Hematopoietic multipotent progenitor cell treated with erythropoietin and hydrocortisone succinate and interleukin-3 and kit ligand, for 6 days (in vitro differentiated cells): ENCODE measurements at places on chromosomes 3 and 15.
A peak's percentile ranks its signal among the peaks of the same experiment; 100 is the strongest.

- no peak for DNase-seq
Measured at GRCh38 chr3:130941793-130942192, 47.9 kb downstream of the ATP2C1 start.

GRCh38 chr3:88385090-88385489 lies 235.3 kb downstream of the C3orf38 start:
- DNase-seq = no peak

GRCh38 chr3:155491696-155492095 lies 198.2 kb upstream of the STRIT1 start:
- peak; percentile 13 for DNase-seq

GRCh38 chr3:136070953-136071949 lies 105.7 kb downstream of the PPP2R3A start:
- DNase-seq = peak; percentile 29

DNA sequence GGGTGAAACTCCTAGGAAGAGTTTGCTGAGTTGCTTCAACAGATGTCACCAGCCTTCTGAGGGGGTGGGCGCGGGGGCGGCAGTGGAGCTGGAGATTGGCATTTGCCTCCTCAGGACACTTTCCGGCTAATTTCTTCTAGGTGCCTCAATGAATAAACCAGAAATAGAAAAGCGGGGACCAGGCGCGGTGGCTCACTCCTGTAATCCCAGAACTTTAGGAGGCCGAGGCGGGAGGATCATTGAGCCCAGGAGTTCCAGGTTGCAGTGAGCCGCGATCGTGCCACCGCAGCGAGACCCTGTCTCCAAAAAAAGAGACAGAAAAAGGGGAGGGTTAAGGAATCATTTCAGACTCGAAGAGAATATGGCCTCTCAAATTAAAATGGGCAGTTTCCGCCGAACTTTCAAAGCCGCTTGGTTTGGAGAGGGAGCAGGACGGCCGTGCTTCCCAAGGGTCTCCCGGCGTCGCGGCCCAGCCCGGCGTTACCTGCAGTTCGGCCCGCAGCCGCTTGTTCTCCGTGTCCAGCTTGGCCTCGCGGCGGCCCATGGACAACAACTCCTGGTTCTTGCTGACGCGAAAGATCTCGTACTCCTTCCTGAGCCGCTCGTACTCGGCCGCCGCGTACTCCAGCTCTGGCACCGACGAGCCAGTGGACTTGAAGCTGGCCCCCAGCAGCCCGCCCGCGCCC lies 587 bp downstream of the NPHP3 start:
- peak; percentile 65 for DNase-seq

DNA sequence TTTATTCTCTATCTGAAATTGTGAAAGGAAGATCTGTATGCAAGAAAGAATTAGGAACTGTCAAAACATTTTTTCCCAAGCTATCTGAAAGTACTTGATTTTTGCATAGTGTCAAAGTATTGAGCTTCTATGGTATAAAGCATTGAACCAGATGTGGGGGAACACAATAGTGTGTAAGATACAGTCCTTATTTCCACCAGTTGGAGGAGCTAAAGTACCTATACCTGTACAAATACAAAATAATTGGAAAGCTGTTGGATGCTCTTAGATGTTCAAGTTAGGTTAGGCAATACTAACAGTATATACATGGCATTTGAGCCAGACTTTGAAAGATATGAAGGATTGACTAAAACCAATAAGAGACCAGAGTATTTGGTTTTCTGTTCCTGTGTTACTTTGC lies 148.4 kb downstream of the B3GALNT1 start:
- DNase-seq = peak; percentile 74

DNA sequence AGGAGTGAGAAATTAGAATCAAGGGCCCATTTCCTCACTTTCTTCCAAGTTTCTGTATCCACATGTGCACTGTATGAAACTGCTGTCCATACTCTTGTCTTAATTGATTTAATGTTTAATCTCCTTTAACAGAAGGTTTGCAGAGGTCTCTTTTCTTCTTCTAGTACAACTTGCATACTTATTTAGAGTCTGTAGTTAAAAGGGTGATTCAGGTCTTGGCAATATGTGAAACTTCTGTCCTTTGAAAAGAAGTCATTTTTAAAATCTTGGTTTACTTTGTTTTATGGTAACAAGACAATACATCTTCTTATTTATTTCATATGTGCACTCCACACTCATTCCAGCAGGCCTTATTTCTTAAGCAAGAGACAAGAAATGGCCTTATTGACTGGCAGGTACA lies 25.8 kb downstream of the TMEM45A start:
- DNase-seq = no peak

DNA sequence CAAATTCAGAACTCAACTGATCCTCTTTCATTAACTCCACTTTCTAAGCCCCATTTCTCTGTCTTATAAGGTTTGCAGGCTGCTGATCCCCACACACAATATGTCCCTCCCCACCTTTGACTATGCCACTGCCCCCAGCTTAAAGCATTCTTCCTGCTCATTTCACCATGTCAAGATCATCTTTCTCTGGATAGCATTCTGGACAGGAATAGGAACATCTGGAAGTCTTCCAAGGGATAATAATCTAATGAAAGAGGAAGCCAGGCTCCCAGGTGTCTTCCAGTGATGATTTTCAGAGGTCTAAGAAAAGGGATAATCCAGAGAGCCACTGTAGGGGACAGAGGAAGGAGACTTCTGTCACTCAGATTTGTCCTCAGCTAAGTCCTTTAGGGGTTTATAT lies 54.6 kb upstream of the GALNT15 start:
- DNase-seq = no peak

DNA sequence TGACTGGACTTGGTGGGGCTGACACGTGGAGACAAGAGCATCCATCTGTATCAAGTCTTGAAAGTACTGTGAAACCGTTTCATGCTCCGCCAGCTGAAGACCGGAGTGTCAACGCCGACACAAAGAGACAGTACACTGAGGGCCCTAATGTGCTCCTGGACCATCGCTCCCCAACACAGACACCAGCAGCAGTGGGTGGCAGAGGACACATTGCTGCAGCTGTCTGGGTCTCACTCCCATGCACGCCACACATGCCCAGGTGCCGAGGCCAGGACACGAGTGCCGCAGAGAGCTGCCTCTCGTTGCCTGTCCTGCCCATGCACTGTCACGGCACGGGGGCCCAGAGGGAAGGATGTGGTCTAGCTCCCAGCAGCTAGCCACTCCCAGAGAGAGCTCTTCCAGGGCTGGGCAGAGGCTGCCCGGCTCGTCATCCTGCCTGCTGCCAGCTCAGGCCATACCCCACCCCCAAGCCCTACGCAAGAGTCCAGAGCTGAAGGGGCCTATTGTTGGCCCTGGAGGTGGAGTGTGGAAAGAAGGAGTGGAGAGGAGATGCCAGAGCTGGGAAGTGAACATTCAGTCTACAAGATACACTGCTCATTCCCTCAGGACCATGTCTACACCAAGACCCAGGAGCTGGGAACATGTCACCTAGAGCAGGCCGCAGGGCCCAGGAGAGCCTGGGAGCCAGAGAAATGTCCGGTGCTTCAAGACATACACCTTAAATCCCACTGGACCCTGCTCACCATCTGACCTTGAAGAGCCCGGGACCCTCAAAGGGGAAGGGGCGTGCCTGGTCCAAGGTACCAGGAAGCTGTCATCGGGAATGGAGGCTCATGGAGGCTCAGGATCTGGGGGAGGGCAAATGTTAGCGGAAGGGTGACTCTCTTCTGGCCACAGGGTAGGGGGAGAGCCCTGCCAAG lies 7.7 kb downstream of the TNK2 start:
- peak; percentile 87 for DNase-seq

DNA sequence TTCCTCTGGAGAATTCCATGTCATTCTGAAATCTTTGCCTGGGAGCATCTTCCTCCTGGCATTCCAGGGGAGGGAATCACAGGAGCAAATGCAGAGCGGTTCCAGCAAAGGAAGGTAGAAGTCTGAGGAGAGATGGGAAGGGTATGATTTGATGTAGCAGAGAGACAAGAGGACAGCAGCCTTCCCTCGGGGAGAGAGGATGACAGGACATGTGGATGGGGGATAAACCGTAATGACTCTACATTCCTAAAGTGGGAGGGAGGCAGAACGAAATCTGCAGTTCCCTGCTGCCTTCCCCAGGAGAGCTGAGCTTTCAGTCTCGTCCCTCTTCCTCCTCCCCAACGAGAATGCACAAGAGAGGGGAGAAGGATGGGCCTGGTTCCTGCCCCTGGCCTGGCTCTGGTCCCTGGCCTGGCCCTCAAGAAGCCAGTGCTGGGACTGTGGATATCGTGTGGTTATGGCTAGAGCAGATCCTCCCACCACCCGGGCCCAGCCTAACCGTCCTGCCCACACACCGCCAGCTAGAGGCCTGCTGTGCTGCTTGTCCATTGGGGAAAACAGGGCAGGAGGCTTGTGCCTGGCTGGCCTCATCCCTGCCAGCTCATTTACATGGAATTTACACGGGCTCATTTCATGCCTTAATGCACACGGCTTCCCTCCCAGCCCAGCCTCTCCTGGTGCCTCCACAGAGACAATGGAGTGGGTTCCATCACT lies 26.6 kb downstream of the SEMA7A start:
- no peak for DNase-seq

DNA sequence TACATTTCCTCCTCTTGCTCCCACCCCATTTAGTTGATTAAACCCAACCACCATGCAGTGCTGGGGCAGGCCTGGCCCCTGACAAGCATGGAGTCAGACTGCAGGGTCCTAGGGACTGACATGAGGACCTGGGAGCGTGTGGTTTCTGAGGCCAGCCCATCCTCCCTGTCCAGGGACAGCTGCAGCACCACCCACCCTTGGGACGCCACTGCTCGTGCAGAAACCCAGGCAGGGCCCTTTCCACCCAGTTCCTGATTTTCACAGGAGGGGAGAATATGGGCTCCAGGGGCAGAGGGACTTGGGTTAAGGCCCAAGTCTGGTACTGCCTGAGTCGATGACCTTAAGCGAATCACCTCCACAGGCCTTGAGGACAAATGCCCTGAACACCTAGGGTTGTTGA lies 23.7 kb downstream of the PLXND1 start:
- no peak for DNase-seq

DNA sequence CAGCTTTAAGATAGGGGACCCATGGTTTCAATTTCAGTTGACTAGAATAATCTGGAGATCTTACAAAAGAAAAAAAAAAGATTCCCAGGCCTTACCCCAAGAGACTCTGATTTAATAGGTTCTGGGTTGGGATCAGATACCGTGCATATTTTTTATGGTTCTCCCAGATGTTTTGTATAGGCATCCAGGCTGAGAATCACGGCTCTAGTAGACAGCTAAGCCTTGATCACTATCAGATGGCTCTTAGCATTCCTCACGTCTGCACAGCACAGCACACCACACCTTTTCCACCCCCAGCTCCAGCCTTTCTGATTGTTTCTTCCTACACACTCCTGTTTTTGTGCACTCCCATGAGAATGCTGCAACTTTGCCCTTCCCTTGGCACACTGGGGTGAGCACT lies 40.8 kb downstream of the TMEM45A start:
- no peak for DNase-seq

DNA sequence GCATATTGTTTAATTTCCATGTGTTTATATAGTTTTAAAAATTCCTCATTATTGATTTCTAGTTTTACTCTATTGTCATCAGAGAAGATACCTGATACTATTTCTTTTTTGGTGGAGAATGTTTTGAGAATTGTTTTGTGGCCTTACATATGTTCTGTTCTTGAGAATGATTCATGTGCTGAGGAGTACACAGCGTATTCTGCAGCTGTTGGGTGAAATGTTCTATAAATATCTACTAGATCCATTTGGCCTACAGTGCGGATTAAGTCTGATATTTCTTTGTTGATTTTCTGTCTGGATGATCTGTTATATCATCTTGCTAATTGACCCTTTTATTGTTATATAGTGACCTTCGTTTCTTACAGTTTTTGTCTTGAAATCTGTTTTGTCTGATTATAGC lies 109.7 kb downstream of the UBE2E2 start:
- no peak for DNase-seq

- DNase-seq = peak; percentile 51
Measured at GRCh38 chr3:133887803-133888703, 7.6 kb downstream of the RAB6B start.

- DNase-seq = no peak
Measured at GRCh38 chr3:33826206-33826605, 27.8 kb downstream of the PDCD6IP start.

- DNase-seq = no peak
Measured at GRCh38 chr3:44915702-44916438, 41.5 kb downstream of the TGM4 start.

- DNase-seq = peak; percentile 82
Measured at GRCh38 chr15:75454471-75455378, 3.2 kb upstream of the SIN3A start.

DNA sequence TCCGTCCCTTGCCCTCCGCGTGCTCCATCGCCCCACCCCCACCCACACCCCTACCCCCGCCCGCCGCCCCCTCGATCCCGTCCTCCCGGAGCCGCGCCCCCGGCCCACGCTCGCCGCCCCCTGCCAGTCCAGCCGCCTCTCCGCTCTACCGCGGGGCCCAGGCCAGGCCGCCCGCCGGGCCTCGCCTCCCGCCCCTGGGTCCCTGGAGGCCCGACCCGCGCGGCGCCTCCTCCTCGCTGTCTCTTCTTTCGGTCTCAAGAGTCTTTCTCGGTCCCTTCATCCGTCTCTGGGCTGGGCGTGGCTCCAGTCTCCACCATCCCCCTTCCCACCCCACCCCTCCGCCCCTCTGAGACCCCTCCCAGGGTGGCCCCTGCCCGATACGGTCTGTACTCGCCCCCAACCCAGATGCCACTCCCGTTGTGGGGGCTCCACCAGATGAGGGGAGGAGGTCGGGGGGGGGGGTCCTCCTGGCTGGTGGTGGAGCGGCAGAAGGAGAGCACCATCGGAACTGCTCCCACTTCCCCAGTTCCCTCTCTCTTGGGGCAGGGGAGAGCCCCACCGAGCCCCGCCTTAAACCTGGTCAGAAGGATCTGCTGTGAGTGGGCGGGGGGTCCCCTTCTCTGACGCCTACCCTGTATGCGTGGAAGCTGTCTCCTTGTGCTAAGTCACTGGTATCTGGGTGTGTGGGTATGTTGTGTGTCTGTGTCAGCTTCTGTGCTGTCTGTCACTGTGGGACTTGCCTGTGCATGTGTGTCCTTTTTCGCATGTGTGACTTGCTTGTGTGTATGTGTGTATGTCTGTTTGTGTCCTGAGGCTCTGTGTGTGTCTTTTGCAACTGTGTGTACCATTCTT lies 1.0 kb downstream of the PRKCD start:
- peak; percentile 62 for DNase-seq

DNA sequence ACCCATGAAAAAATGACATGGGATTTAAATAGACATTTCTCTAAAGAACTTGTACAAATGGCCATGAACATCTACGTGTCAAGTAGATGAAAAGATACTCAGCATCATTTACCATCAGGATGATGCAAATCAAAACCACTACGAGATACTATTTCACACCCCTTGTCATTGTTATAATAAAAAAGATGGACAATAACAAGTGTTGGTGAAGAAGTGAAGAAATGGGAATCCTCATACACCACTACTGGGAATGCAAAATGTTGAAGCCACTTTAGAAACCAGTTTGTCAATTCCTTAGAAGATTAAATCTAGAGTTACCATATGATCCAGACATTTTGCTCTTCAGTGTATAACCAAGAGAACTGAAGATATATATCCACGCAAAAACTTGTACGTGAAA lies 57.9 kb downstream of the TIMP4 start:
- DNase-seq = no peak

DNA sequence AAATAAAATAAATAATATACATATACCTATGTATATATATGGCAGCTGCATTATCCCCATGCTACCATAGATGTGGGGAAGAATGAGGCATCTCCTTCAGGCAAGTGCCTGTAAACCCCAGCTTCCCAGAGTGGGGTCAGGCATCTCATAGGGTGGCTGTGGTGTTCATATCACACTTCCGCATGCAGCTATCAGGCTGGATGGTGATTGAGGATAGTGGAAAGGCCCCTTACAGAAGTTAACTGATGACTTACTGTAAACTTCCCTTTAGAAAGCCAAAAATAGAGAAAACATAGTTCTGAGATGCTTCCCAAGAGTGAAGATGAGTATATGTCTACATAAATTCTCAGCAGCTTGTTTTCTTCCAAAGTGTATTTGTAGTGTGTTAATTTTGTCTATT lies 3.5 kb upstream of the PP2D1 start:
- peak; percentile 81 for DNase-seq
